ENCODE measurements at places on chromosomes 6 and 20.
A peak's percentile ranks its signal among the peaks of the same experiment; 100 is the strongest.

DNA sequence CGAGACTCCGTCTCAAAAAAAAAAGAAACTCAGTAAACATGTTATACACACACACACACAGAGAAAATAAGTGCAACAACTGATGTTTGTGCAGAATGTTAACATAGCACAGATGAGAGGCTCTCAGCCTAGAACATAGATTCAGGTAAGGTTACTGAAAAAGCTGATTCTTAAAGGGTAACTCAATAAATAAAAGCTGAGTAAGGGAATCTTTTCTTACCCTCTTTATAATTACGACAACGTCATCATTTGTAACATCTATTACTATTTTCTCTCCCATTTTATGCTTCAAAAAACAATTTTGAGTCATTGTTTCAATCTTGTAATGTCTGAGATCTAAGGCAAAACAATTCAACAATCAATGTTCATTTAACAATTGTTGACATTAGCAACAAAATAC, 644.8 kb downstream of the RFPL4B start:
- DNase-seq, result no peak

DNA sequence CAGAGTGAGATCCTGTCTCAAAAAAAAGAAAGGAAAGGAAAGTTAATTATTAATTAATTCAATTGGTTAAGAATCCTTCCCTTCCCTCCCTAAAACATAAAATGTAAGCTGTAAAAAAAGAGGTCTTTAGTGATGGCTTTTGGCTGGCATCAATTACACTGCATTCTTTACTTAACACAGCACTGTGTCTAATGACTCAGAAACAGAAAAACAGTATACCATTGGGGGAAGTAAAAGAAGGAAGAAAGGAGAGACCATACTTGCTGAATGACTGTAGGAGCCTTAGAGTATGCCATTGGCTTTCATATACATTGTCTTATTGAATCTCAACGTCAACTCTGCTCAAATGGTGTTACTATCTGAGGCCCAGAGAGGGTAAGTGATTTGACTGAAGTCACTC, 18.3 kb upstream of the CITED2 start:
- DNase-seq, result no peak

DNA sequence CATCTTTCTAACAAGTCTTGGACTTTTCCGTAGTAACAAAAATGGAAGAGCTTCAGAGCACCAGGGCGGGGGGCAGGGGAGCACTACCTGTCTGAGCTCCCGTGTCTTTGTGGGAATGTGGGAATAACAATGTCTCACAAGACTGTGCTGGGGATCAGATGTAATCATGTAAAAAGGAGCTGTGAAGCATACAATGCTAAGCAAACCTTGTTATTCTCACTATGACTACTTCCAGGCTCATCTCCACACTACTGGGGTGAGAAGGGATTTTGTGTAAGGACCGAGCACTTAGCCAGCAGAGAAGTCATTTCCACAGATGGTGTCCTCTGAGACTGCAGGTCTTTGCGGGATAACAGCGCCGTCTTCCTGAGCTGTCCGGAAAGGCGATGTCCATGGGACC, 27.1 kb downstream of the PRR18 start:
- DNase-seq, result no peak

DNA sequence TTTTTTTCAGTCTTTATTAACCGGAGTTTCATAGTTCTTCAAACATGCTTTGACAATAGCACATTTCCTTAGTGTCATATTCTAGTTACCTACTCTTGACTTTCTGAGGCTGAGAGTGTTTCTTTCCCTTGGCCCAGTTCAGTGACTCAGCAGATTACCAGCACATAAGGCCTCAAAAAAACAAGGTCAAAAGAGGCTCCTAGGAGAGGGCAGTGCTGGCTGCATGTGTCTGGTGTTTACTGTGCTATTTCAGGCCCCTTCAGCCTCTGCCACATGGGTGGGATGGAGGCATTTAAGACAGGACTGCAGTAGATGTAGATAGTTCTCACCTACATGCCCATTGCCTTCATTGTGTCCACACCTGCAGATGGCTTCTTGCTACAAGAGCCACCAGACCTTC, 198.2 kb upstream of the SSTR4 start:
- no peak for DNase-seq

DNA sequence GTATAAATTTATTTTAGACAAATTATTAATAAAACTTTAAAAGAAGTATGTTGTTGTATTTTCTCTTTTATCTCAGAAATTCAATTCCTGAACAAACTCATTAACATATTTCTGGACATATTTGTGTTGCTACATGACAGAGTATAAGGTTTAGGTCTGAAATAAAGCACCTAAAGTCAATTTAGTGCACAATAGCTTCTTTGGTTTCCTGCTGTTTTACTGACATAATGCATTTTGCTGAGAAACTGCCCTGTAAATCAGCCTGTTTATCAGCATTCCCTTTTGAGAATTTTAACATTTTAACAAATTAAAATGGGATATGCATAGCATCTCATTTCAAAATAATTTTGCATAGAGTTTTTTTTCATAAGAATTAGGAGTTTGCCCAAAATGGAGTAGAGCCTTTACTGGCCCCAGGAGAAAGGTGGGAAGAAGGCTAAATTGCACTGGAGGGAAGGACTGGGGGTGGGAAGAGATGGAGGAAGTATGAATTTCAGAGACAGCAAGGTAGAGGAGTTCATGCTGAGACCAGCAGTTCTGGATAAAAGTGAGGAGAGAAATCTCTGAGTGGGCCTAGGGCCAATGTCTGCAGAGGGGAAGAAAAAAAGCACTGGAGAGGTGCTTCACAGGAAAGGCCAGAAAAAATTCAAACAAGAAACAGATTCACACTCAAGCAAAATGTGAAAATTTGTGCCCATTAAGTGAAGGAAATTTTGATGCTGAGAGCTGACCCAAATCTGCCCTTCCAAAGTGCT, 324.2 kb upstream of the HSF2 start:
- no peak for DNase-seq

DNA sequence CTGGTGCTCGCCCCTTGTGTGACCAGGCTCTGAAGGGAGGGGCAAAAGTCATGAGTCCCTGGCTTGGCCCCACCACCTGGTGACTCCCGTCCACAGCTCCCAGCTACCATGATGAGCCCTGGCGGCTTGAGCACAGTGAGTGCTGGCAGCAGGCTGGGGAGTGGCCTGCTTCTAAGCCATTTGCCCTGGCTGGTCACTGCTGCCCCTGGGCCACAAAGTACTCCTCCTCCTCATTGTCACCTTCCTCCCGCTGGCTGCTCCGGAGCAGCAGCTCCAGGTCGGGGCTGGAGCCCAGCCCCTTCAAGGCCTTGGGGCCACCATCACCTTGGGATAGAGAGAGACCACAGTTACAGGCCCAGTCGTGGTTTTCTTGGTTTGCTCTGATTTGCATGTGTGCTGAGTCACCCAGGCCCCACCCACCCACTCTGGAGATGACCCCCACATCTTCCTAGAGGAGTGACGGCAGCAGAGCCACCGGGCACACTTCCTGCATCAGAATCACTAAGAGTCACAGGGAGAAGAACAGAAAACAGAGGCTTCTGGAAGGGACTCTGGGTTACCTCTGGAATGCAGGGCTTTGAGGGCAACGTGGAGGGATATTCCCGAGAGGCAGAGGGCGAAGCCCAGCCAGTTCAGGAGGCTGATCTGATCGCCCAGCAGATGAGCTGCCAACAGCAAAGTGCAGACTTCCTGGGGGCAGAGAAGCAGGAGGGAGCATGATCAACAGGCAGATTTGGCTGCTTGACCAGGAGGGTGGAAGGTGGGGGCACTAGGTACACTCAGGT, 42.1 kb upstream of the CDH22 start:
- DNase-seq, result no peak

- DNase-seq, result peak; percentile 96
These were observed at the start of gene NCOA3 for GRCh38 chr20:47501482-47502270. Gene NCOA3 (plus strand): TSS chr20:47501887. CDS start chr20:47622248, 120,361 bp downstream.

Data from activated naive CD8-positive, alpha-beta T cell treated with anti-CD3 and anti-CD28 coated beads, Interleukin-2, amount 50 U/mL, for 24 hours (primary cell).